Cardiac fibroblast (primary cell): ENCODE measurements at places on chromosomes 7 and 10.

- peak; percentile 78 for DNase-seq
Measured at GRCh38 chr10:47311932-47312662, 10.2 kb upstream of the GDF2 start.

- DNase-seq, result no peak
Measured at GRCh38 chr10:96627292-96627691, 40.5 kb upstream of the TM9SF3 start.

GRCh38 chr10:86700851-86701617 is 32.7 kb downstream of the LDB3 start:
- no peak for DNase-seq

GRCh38 chr7:91814189-91814588 is 66.3 kb downstream of the MTERF1 start:
- DNase-seq, result no peak

DNA sequence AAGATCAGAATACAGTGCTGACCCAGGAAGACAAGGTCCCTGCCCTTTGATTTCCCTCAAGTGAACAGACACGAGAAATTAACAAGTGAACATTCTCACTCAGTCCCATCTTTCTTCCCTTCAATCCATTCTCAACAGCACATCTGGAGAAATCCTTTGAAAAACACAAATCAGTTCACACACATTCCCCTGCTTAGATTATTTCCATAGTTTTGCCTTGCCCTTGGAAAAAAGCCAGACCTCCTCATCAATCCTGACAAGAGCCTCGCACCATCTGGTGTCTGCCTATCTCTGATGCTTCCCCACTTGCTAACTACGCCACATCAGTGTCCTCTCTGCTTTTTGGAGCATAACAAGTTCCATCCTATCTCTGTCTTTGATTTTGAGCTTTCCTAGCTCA is 94.4 kb upstream of the KIAA1217 start:
- no peak for DNase-seq

DNA sequence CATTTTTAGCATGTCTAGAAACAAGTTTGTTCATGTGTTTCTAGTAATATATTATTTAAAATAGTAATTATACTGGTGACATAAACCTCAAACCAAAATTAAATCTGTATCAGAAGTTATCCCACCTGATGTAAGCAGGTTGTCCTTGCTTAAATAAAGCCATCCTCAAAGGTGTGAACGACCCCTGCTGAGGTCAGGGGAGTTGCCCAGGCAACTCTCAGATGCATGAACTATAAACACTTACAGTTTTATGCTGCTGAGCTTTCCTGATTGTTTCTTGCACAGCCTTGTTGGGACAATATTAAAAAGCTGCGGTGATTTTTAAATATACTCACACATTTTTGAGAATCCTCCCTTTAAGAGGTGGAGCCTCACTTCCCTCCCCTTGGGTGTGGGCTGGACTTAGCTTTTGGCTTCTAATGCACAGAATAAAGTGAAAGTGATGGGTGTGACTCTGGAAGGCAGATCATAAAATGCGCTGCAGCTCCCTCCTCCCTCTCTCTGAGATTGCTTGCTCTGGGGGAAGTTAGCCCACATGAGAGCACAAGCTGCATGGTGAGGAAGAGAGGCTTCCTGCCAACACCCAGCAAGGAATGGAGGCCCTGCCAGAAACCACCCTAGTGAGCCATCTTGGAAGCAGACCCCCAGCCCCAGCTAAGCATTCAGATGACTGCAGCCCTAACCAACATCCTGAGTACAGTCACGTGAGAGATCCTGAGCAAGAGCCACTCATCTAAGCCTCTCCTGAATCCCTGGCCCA is 152.7 kb downstream of the SKIDA1 start:
- peak; percentile 95 for DNase-seq

GRCh38 chr7:100163871-100164270 is 4.5 kb downstream of the GAL3ST4 start:
- no peak for DNase-seq

DNA sequence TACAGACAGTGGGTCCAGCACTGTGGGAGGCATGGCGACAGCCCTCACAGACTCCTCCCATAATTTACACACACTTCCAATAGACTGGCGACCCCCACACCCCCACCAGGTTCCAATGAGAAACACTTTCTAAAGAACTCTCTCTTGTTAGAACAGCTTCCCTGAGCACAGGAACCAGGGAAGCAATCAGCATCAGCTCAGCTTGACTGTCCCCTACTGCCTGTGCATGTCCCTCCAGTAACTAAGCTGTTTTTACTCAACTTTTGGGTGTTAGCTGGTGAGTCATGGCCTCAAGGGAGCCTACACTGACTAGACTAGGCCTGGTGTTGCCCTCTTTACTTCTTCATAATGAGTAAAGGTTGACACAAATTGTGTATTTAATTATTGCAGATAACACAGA is 32.6 kb upstream of the HERPUD2 start:
- DNase-seq, result peak; percentile 46

- DNase-seq, result no peak
Measured at GRCh38 chr10:75640381-75640780, 209.0 kb downstream of the LRMDA start.

DNA sequence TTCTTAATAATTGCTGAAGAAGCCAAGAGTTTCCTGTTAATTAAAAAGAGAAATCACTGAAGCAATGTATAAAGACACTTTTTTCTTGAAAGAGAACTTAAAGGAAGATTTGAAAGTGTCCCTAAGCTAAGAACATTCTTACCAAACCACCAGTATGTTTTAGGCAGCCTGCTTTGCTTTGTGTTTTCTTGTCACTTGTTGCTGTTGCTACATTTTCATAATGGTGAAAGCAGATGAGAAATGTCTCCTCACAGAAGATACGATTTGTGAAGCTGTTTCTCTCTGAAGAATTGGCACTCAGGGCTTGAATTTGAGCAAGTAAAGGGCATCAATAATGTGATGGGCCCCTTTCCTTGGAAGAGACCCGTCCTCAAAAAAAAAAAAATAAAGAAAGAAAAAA is 30.9 kb downstream of the TCF7L2 start:
- DNase-seq, result no peak

DNA sequence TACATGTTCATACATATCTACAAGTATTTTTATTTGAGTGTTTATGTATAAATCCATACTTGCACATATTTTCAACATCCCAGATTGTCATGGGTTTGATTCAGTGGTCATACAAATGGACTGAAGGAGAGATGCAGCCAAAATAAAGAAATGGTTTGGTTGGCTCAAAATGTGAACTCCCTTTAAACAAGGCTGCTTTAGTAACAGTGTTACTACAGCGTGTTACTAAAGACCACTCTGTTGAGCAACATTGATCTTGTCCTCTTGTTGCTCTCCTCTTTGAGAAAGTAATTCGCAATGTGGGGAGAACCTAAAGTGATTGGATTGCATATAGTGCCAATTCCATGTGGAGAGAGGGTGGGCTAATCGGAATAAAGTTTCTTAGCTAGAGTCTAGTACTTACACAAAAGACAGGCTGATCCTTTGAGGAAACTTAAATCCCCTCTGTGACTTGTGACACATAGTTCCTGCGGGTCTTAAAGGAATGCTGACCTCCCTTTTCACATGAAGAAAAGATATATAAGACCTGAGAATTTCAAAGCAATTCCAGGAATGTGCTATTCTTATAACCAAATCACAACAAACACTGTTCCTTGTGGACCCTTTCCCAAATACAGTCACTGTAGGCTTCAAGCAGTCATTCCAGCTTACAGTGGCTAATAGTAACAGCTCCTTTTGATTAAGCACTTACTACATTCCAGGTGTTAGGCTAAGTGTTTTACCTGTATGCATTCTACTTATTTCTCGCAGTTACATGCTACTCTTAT is 144.3 kb downstream of the FZD1 start:
- no peak for DNase-seq

DNA sequence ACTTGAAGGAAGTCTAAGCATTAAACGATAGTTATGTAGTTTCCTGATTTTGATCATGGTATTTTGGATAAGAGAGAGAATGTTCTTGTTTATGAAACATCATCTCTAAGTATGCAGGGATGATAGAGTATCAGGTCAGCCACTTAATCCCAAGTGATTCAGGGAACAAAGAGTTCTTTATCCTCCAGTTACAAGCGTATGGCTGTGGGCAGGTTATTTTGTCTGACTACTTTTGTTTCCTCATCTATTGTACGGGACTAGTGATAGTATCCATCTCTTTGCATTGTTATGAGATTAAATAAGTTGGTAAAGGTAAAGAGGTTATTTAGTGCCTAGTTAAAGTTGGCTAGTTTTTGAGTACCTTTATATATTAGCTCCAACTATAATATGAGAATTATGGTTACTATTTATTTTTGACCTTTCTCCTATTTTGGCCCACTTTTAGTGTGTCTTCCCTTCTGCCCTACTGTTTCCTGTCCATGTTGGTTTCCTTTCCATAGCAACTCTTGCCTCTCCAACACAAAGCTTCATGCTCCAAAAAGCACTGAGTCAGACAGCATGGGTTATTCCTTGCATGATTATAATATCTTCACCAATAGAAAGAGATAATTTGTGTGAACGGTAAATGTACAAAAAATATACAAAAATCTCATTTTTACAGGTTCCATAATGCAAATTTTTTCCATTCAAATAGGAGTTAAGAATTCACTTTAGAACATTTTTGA is 65.4 kb downstream of the SP8 start:
- no peak for DNase-seq

GRCh38 chr10:2077231-2077630 is 339.9 kb upstream of the ADARB2 start:
- no peak for DNase-seq

DNA sequence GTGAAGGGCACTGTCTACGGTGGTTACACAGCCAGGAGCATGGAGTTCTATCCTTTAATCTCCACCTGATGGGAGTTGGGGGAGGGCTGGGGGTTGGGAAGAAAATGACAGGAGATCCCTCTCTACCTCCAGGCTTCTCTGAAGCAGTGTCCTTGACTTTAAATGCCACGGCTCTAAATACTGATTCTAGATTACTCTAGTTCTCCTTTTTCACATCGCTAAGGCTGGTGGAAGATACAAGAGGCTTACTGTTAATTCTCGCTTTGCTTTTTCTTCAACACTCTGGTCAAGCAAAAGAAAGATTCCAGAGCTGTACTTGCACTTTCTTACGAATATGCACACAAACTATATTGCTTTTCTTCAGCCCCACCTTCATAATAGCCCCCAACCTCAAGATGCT is 30.5 kb downstream of the ARL3 start:
- no peak for DNase-seq

DNA sequence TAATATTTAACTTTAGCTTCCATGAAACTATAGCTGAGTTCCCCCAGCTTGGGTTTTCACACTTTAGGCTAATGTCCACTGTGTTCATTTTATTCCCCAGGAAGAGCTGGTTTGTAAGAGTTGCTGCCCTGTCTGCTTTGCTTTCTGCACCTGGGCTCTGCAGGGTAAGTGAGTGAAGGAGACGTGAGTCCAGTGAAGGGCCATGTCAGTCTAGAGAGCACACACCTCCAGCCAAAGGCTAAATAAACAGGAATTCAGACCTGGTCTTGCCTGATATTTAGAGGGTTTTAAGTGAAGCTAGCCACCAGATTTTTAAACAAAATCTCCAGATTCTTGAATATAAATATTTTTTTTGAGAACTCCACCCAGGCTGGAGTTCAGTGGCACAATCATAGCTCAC is 24.5 kb upstream of the FZD1 start:
- DNase-seq, result no peak

GRCh38 chr10:129792864-129793263 is 171.2 kb downstream of the EBF3 start:
- no peak for DNase-seq

DNA sequence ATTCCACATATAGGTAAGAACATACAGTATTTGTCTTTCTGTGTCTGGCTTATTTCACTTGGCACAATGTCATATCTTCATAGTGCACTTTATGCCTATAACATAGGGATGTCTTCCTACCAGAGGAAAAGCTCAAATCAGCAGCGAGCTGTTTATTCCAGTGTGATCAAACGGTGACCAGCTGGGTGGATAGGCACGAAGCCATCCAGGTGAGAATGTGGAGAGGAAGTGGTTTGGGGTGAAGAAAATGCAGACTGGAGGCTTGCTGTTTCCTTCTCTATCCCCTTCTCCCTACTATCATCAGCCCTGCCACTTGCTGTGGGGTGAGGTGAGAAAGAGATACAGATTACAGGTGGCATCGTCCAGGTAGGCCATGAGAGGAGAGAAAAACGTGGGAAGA is 52.4 kb downstream of the CHCHD3 start:
- DNase-seq, result no peak

GRCh38 chr7:30252885-30253795 is 31.3 kb upstream of the ZNRF2 start:
- peak; percentile 4 for DNase-seq

GRCh38 chr10:5490032-5490431 is 9.3 kb downstream of the CALML5 start:
- no peak for DNase-seq

DNA sequence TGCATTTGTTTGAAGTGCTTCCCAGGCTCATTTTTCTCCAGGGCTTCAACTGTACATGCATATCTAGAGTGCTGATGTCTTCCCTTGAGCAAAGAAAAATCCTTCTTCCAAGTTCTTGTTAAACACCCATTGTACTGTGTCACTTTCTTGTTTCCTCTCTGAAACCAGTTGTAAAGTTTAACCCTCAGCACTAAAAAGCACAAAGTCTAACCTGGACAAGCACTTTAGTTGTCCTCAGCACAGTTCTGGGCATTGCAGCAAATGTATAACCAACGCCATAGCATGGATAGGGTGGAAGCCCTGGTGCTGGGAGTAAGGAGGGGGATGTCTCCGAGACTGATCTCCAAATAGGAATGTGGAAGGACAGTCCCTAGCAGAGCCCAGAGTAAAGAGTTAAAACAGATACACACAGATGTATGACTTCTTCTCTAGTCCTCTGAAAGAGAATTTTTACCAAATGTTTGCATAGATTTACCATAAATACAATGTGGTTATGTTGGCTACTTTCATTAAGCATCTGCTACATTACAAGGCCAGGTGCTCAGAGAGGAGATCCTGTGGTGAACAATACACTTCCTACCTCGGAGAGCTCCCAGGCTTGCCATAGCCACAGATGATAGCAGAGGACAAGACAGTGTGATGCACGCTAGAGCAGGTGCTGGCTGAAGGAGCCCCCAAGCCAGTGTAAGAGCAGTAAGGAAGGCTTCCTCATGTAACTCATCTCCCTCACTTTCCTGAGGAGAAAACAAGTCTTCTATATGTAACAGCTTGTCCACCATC is 57.0 kb downstream of the DNAJC12 start:
- DNase-seq, result no peak

DNA sequence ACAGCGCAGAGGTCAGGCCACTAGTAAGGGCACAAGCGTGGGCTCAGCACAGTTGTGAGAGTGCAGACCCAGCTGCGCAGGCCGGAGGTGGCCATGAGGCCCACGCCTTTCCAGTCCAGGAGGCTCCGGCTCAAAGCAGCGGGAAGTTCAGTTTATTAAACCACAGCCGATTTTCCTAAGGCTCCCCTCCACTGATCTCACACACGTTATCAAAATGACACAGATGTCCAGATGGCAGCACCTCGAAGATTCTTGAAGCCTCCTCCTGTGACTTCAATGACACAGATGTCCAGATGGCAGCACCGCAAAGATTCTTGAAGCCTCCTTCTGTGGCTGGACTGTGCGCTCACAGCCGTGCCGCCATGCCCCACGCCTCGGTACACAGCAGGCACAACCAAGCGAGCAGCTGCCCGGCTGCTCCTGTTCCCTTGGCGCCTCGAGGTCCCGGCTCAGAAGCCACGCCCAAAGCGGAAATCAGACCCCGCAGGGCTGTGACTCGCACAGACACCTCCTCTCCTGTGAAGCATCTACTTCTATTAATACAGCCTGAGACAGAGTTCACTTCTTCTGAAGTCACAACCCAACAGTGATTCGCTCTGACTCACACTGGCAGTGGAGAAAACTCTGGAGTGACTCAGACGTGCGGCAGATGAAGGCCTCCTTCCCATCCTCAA is 122.7 kb downstream of the MAD1L1 start:
- DNase-seq, result peak; percentile 79

- peak; percentile 85 for DNase-seq
Measured at GRCh38 chr7:122887198-122887597, 938 bp upstream of the CADPS2 start.
